ENCODE measurements at places on chromosomes 1 and 21.

DNA sequence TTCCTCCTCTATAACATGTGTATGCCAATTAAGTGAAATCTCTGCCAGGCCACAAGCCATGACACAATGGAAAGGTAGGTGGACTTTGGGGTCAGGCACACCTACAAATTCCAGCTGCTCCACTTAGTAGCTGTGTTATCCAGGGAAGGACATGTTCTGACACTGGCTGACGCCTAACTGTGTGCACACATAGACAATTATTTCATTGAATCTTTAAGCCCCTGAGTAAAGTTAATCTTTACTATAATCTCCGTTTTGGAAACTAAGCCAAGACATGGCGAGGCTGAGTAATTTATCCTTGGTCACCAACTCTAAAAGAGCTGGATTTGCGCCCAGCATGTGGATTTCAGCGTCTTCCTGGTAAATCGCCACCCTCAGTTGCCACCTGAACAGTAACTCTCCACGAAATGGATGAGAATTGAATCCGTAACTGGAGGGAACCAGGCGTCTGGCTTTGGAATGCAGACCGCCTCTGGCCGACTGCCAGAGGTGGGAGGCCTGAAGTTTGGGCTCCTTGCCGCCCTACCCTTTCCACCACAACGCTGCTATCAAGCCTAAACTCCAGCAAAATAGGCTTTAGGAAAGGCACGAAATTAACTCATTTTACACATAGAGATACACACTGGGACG lies 888 bp upstream of the SNRPE start:
- DNase-seq: no peak

DNA sequence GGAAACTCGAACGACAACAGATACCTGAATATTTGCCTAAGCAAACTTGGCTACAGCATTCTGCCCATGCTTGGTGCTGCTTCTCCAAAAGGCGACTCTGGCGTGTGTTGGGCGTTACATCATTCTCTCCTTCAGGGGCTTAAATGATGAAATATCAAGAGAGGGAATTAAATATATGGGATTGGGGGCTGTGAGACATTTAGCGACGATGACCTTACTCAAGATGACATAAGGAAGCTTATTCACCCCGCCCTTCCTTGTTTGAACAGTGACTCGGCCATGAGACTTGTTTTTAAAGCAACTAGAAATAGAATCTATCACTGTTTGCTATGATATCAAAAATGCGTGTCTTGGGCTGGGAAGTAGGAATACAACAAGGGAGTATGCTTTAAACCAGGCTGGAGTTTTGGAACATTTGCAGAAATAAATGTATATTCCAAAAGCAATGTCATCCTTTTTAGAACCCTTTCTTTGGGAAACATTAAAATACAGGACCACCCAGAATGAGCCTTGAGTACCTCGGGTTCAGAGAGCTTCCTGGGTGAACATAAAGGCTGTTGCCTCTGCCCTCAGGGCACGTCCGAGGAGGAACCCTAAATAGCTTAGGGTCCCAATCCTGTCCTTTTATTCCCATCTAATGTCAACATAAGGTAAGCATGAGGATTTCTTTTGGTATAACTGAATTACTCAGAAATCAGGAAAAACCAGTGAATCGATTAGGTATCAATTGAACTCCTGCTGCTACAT lies 123.3 kb upstream of the SLC45A1 start:
- DNase-seq: no peak

- DNase-seq: no peak
Measured at GRCh38 chr21:39502631-39503030, 50.9 kb downstream of the SH3BGR start.

DNA sequence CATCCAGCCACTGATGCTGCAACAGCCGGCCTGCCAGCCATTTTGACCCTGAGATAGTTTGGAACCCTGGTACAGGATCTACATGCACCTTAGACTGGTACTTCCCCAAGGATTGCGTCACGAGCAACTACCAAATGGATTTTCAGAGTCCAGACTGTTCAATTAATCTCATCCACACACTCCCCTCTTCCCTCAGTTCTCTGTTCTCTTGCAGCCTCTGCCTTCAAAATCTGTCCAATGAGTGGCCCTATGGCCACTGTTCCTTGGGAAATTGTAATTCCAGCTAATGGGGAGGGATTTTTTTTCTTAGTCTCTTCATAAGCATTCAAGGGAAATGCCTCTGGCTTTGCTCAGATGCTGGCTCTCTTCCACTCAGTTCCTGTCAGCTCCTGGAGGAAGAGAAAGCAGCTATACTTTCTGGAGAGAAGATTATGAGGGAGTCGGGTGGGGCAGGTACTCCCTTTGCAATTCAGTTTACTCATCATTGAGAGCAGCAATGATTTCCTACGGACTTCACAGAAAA lies 19.8 kb upstream of the UAP1 start:
- no peak for DNase-seq

- DNase-seq: no peak
Measured at GRCh38 chr21:16034446-16035190, 304.8 kb downstream of the USP25 start.

DNA sequence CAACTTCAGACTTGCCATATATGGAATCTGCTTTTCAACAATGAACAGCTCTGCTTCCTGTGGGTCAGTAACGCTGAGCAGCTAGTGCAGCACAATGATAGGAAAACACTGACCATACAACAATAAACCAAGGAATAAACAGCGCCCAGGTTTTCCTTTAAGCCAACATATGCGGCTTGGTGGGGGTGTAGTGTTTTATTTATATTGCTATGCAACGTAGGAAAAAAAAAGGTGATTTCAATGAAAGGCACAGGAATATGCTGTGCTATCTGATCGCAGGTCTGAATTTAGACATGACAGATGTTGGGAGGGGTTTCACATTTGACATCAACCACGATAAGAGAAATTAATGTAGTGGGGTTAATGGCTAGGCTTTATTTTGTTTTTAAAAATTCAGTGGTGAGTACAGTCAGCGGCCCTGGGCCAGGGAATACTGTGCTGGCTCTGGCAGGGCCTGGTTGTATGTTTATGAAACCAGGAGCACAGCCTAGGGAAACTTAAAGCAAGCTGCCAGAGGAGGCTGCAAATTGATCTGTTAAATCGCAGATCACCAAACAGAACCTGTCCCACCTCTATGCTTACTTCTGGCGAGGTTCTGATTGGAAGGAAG lies 4.3 kb downstream of the TSPAN2 start:
- no peak for DNase-seq

- DNase-seq: no peak
Measured at GRCh38 chr1:174352883-174353608, 94.7 kb upstream of the GPR52 start.

GRCh38 chr1:79737193-79737592 lies 730.7 kb upstream of the ADGRL4 start:
- DNase-seq: no peak

DNA sequence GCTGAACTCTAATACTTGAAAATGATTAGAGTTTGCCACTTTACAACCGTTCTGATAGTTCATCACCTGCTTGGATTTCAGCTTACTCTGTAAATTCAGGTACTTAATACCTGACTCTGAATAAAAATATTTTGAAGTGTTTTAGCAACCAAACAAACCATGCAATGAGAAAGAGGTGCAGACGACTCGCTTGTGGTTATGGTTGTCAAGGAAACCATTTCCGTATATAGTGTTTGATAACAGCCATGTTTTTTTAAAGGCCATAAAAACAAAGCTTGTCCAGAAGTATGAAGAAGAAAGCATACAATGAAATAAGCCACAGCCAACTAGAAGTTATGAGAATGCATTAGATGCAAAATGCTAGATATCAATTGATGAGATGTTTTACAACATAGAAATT lies 167.2 kb upstream of the HMCN1 start:
- no peak for DNase-seq

GRCh38 chr1:74964508-74965102 lies 169.6 kb upstream of the LHX8 start:
- DNase-seq: no peak

GRCh38 chr1:35164893-35165292 lies 28.1 kb downstream of the SFPQ start:
- no peak for DNase-seq

DNA sequence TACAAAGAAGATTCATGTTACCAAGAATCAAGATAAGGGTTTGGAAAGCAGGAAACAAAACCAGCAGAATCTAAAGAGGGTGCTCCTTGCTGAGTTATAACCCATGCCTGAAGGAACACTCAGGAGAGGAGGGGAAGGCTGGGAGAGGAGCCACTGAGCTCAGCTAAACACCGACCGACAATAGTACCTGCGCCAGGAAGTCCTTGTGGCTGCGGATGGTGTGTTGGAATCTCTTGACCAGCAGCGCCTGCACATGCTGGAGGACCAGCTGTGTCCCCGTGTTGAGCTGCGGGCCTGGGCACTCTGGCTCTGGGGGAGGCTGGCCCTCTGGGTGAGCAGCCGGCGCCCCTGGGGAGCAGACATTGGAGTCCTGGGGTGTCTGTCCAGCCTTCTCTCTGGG lies 89.4 kb downstream of the ABCA4 start:
- DNase-seq: no peak

GRCh38 chr1:18814425-18814824 lies 45.0 kb downstream of the TAS1R2 start:
- DNase-seq: no peak

- DNase-seq: no peak
Measured at GRCh38 chr1:89065079-89065868, at the start of gene GBP1. GBP1 (minus strand) TSS chr1:89065208; CDS start chr1:89063234, 1,974 bp downstream.

All from SIG-M5 (cell line).